HT-29 (cell line): ENCODE measurements at places on chromosomes 1 and 21.
A peak's percentile ranks its signal among the peaks of the same experiment; 100 is the strongest.

DNA sequence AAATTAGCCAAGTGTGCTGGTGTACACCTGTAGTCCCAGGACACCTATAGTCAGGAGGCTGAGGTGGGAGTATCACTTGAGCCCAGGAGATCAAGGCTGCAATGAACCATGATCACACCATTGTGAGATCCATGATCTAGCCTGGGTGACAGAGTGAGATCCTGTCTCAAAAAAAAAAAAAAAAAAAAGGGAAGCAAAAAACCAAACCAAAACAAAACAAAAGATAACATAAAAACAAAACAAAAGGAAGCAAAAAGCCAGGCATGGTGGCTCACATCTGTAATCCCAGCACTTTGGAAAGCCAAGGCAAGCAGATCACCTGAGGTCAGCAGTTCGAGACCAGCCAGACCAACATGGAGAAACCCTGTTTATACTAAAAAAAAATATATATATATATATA is 9.4 kb upstream of the AKR1A1 start:
- no peak for DNase-seq

DNA sequence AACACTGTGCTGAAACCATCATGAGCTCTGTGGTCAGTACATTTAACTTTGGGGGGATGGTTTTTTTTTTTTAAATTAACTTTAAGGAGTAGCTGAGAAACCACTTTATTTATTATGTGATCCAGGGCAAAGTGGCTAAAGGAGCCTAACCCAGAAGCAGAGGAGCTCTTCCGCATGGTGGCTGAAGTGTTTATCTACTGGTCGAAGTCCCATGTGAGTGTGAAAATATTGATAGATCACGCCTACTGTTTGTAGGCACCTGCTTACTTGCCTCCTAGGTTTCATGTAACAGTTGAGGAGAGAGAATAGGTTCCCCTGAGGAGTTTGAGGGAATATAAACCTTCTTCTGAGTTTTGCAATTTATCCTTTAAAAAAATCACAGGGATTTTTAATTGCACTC is 181.4 kb downstream of the ZP4 start:
- DNase-seq: no peak

DNA sequence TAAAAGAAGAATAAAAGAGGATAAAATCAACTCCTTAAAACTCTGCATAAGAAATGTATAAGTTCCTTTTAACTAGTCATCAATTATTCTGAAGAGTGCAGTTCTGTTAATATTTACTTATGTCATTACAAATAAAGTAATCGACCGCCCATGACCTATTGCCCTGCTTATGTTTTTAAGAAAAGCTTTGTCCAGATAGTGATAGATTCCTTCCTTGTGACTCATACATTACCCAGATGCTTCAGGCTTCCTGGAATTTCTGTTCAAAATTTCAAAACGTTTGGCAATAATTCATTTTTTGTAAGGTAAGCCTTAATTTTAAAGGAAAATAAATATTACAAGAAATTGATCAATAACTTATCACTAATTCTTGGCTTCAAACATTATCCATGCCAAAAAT is 918.2 kb upstream of the ADGRL2 start:
- DNase-seq: peak; percentile 58

- DNase-seq: no peak
Observed at GRCh38 chr1:195664628-195665027, 943.6 kb downstream of the KCNT2 start.

DNA sequence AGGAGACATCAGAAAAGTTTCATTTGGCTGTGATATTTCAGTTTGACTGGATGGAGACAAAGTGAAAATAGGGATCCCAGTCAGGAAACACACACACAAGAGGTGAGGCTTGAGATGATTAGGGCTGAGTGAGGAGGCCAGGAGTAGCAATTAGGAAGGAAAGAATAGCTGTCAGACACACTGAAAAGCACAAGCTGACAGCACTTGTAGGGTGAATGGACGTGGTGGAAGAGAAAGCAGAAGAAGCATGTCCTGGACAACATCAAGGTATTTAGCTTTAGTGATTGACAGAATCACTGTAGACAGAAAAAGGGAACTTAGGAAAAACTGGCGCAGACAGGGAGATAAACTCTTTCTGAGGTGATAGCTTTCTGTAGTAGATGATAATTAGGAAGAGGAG is 347.7 kb downstream of the TGFB2 start:
- DNase-seq: no peak

GRCh38 chr1:8590721-8591351 is 226.6 kb downstream of the RERE start:
- no peak for DNase-seq

GRCh38 chr1:160662910-160663309 is 16.1 kb upstream of the SLAMF1 start:
- DNase-seq: no peak

DNA sequence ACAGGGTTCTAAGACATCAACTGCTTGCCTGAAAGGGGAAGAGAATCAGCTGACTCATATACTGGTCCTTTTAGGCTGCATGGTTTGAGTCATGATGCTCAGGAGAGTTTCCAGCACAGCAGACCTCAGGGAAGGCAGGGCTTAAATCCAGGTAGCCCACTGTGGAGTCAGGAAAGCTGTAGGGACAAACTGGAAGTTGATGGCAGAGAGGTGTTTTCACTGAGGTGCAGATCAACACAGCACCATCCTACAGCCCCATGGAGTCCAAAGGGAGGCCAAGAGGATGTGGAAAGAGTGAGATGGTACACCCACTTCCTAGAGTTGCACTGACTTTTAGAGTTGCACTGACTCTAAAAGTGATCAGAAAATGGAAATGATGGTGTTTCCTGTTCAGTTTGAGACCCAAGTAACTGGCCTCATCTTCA is 252.4 kb upstream of the DUSP10 start:
- DNase-seq: no peak

GRCh38 chr1:186967656-186968394 is 139.1 kb downstream of the PLA2G4A start:
- DNase-seq: no peak

DNA sequence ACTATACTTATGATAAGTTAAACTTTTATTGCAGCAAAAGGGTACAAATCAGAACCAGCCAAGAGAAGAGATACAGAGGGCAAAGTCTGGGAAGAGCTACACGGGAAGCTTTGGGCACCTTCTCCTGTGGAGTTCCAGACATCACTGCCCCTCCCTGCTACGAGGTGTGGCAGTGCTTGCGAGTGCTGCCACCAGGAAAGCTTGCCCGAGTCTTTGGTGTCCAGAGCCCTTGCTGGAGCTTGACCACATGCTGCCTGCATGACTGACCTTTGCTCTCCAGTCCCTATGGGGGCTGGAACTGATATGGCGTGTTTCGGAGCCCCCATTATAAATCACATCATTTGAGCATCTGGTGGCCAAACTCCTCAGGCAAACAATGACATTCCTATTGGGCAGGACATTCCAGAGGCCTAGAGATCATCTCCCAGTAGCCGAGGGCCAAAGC is 23.4 kb downstream of the PLEKHO1 start:
- DNase-seq: no peak

DNA sequence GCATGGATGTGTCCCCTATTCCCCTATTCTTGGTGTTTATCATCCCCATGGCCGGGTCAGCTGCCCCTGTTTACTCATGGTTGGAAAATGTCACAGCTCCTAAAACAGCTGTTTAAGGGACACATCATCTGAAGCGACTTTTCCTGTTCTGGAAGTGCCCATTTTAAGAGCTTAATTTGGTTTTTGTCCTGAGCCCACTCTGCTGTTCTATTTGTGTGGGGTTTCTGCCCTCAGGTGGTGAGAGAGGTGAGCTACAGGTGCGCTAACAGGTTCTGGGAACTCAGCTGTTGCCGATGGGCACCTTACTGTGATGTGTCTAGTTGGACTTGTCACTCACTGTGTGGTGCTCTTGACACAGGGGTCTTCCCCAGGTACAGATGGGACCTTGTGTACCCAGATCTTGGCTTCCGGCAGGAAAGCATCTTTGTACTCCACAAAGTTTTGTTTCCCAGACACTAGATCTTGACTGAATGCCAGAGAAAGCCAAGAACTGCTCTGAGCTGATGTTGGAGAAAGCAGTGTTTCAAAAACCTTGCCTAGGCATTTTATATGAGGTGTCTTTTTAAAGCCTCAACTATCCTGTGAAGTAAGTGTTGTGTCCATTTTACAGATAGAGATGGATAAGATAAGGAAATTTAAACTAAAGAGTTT is 59.0 kb upstream of the CD1D start:
- DNase-seq: peak; percentile 73

DNA sequence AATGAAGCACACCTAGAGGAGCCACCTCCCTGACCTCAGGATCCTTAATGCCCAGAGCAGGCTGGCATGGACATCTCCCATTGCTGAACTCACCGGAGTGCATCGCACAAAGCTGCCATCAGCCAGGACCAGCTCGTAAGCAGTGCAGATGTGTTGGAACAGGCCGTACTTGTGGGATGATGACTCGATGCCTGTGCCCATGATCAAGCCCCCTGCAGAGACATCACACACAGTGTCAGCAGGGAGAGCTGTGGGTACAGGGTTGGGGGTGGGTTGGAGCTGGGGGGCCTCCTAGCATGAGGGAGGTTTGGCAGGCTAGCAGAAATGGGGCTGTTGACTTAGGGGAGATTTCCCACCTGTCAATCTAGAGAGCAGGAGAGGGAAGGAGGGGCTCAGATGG is 12.0 kb downstream of the DHCR24 start:
- no peak for DNase-seq

DNA sequence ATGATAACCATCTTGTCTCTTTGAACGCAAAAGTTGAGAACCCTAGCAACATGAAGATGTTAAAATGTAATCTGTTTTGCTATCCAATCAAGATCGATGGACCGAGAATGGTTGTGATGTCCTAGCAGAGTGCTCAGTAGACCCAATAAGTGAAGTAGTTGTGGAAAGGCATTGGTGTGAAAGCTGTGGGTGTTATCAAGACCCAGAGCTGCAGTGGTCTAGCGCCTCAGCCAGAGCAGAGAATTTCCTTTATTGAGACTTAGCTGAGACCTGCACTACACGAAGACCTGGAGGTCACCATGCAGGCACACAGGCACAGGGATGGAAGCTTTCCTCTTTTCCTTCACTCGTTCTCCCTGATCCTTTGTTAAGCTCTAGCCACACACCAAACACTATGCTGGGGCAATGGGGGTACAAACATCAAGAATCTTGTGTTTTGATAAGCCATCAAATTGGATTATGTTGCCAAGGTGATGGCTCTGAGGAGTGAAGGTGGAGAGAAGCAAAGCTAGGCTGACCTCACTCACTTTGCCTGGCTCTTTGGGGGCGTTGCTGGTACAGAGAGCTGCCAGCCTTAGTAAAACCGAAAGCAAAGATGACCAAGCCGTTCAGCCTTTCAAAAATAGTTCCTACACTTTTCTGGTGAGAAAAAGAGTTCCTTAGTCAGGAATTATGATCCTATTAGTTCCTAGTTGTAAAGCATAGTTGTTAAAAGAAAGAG is 24.1 kb downstream of the METTL13 start:
- DNase-seq: no peak

GRCh38 chr1:18549906-18550305 is 69.2 kb downstream of the KLHDC7A start:
- DNase-seq: no peak

DNA sequence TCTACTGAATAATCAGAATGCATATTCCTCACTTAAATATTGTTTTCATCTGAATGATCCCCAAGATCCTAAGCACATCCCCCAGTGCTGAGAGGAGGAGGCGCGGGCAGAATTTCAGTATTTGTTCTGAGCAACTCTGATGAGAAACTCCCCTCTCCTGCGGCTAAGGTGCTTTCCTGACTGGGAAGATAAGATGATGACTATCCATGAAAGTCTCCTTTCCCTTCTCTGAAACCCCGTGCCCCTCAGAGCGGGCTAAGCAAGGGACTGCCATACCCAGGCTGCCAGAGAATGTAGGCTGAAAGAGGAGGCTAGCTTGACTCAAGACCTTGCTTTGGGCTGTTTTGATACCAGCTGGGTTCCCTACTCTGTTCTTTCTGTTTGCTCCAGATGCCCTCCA is 39.7 kb upstream of the IPO9 start:
- no peak for DNase-seq

GRCh38 chr21:37582590-37582989 is 216.0 kb downstream of the DYRK1A start:
- peak; percentile 31 for DNase-seq

- DNase-seq: no peak
Observed at GRCh38 chr1:200527670-200528069, 92.9 kb downstream of the KIF14 start.

DNA sequence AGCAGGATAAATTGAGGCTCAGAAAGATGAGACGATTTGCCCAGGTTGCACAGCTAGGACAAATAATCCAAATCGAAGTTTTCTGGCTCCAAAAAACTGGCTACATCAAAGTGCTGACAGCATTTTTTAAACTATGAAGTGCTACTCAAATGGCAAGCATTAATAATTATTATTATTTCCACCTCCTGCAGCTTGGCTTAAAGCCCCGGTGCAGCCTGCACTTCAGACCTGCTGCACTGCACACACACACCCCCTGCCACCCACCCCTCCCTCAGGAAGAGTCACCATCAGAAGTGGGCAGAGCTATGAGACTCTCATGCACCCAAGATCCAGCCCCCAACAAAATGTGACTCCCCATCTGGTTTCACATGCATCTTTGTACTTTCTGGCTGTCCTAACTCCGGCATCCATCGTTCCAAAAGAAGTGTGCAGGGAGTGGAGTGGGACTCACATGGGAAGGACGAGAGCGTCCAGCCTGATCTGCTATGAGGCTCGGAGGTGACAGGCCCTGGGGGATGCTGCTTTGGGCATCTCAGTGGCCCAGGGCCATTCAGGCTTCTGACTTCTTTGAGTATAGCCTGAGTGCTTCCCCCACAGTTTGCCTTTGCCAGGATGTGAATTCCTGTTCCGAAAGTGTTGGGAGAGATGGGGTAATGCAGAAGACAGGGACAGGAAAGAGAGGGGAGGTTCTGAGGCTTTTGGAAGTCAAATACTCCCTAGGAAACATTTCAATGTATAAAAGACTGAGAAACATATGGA is 65.0 kb upstream of the FAM20B start:
- no peak for DNase-seq

GRCh38 chr1:200082329-200082728 is 54.8 kb downstream of the NR5A2 start:
- no peak for DNase-seq

DNA sequence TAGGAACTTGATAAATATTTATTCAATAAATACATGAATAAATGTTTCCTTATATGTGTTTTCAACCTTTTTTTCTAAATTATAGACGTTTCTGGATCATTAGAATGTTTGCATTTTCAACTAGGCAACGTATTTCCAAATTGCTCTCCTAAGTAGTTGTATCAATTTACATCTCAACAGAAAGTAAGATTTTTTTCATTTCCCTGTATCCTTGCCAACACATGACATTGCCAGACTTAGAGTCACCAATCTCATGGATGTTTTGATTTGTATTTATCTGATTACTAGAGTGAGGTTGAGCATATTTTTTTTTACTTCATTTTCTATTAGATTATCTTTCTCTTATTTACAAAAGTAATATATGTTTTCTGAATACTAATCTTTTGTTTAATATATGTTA is 22.2 kb upstream of the SMG7 start:
- DNase-seq: no peak

- no peak for DNase-seq
Observed at GRCh38 chr1:153687346-153688125, 9.0 kb downstream of the NPR1 start.

DNA sequence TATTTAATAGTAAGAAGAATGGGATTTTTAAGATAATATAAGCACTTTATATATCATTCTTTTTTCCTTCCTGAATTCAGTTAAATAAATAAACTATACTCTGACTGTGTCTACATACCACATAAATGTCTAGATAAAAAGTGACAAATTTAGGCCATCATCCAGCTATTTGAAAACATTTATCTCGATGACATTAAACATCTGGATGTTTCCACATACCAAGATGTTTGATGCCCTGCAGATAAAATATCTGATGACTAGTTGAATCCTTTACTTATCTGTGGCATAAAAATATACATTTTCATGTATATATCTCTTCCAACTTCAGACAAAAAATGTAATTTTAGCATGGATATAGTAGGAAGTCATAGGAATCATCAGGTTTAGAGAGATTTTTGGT is 348.3 kb downstream of the DPYD start:
- DNase-seq: no peak
